OCI-LY7 (cell line): ENCODE measurements at places on chromosomes 7 and 10. TPM values are rescaled to one million over a fixed set of nuclear protein-coding genes. Genes with fewer than 3 reads are reported as not detected.

ZNF425 gene
- 1.1 and 1.6 TPM in 2 replicates for total RNA-seq

GRCh38 chr10:100103581-100103980 is 21.9 kb upstream of the CPN1 start:
- no peak for DNase-seq

- DNase-seq: no peak
Measured at GRCh38 chr7:8443576-8444467, 10.4 kb downstream of the NXPH1 start.

DNA sequence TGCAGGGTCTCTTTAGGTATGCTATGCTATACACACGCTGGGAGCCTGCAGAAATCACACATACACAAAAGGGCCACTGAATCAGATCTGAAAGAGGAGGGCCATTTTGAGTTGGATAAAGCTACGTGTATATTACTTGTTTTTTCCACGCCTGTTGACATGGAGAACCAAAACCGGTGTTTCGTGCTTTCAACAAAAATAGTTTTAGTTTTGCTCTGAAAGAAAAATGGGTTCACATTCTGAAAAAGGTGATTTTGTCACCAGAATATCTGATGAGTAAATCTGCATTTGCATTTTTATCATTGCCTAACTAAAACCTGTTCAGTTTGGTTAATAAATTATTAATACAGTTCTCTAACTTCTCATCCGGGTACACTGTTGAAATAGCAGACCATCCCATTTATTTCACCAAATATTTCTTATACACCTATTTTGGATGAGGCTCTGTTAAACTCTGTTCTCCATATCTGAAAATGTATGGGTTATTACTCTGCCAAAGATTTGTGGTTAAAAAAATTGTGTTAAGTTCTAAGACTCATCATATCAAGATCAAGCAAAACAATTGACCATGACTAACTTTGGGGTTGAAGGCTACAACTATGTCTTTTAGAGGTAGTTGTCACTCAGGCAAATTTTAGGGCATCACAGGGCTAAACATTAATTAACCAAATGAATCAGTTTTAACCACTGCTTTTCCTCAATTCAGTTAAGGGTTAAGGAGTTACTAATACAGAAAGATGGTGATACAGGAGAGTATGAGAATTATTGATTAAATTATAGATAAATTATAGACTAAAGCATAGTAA is 101.2 kb upstream of the RPA3 start:
- no peak for DNase-seq

DNA sequence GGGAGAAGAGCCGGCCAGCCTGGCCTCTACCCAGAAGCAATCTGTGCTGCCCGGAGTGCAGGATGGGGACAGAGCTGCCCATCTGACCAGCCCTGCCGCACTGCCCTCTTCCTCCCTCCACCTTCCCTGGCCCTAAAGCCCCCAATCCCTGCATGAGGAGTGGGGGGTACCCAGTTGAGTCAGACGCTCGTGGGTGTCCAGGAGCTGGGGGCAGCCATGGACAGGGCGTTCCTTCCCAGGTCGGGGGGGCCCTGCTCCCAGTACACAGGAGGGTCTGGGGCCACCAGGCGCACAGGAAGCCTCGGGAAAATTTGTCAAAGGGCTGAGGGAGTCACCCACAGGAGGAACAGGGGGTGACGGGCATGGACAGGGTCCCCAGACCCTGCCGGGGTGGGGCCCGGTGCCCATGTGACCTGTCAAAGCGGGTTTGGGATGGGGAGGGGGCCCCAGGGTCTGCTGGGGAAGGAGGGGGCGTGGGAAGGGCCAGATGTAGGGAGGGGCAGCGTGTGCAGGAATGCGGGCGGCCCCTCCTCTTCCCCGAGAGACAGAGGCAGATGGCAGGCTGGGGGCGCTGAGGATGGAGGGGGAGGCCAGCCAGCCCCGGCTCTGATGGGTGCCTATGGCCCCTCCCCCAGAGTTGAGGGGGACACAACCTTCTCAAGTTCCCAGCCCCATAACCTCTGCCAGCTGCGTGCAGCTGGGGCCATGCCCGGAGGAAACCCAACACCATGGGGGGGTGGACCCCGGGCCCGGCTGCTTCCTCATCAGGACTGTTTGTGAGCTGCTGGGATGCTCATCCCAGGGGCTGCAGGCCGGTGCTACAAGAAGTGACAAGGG is 21.5 kb upstream of the GRIFIN start:
- no peak for DNase-seq
